ENCODE measurements at places on chromosomes 6 and 20.

GRCh38 chr6:66508433-66508832 lies 801.4 kb upstream of the EYS start:
- no peak for DNase-seq

DNA sequence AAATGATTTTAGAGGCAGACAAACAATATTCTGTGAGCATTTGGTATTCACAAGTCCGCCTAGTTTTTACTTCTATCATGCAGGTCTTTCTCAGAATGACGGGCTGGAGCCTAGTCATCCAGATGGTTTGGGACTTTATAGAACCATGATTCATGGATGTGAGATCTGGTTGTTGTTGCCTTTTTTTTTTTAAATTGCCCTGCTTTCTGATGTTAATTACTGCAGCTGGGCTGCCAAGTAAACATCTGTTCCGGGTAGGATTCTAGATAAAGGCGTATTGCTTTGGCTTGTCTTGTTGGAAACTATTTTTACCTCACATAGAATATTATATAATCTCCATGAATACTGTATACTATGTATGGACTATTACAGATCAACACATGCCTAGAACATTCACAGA lies 58.1 kb downstream of the RNF217 start:
- DNase-seq, result no peak

- no peak for DNase-seq
Measured at GRCh38 chr6:74731204-74731603, 474.6 kb downstream of the COL12A1 start.

DNA sequence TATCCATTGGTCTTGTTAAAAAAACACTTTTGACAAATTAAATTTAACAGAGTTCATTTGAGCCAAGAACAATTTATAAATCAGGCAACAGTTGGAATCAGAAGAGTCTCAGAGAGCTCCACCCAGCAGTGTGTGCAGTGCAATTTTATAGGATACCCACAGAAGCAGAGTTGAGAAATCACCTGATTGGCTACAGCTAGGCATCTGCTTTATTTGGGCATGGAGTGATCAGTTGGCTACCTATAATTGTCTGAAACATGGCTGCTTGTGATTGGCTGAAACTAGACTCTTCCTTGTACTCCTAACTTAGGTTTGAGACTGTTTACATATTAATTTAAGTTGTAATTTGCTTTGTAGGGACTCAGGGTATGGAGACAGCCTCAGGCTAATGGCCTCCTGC lies 12.0 kb downstream of the PGK2 start:
- DNase-seq, result no peak

DNA sequence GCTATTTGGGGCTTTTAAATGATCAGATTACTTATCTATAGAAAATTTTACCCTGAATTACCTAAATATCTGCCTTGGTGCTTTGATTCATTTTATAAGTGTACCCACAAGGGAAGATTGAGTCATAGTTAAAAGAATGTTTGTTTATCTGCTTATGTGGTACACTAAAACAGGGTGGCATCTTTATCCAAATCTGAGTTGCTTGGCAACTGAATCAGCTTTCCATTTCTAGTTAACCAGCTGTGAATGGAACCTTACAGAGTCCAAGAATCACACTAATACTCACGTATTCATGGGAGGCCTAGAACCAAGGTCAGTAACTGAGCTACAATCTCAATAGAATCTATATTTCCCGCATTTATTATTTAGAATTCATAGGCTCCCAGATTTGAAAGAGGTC lies 44.0 kb upstream of the CAP2 start:
- DNase-seq, result no peak

DNA sequence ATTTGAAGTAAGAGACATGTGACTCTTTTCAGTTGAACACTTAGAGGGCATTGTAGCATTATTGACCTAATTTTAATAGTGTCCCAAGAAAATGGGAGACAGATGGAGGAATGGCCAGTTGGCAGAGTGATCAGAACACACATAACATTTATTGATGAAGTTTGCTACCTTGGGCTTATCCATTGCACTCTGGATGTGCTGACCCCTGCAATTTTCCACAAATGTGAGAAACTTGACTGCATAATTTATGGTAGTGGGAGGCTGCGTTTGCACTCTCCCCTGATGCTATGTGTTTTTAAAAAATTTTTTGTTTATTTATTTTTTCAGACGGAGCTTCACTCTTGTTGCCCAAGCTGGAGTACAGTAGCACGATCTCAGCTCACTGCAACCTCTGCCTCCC lies 95.9 kb downstream of the ZFAND3 start:
- no peak for DNase-seq

- DNase-seq, result no peak
Measured at GRCh38 chr6:3565291-3565690, 108.4 kb upstream of the SLC22A23 start.
